Activated CD4-positive, alpha-beta T cell treated with anti-CD3 and anti-CD28 coated beads, Interleukin-10, Interleukin-2, amounts not matched to agents 100 ng/mL and 50 ng/mL, durations not matched to agents 16 hours and 8 hours (primary cell): ENCODE measurements at places on chromosomes 4 and X.
A peak's percentile ranks its signal among the peaks of the same experiment; 100 is the strongest.

GRCh38 chr4:80005863-80006262 lies 67.2 kb downstream of the ANTXR2 start:
- DNase-seq, result peak; percentile 80

GRCh38 chrX:8089141-8089540 lies 81.9 kb downstream of the VCX2 start:
- DNase-seq, result no peak

DNA sequence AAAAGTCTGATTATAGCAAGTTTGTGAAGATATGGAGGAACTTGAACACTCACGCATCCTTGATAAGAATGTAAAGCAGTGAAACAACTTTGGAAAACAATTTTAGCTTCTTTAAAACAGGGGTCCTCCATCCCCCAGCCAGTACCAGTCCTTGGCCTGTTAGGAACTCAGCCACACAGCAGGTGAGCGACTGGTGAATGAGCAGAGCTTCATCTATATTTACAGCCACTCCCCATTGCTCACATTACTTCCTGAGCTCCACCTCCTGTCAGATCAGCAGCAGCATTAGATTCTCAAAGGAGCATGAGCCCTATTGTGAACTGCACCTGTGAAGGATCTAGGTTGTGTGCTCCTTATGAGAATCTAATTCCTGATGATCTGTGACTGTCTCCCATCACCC lies 530.3 kb upstream of the PRKX start:
- DNase-seq, result no peak

DNA sequence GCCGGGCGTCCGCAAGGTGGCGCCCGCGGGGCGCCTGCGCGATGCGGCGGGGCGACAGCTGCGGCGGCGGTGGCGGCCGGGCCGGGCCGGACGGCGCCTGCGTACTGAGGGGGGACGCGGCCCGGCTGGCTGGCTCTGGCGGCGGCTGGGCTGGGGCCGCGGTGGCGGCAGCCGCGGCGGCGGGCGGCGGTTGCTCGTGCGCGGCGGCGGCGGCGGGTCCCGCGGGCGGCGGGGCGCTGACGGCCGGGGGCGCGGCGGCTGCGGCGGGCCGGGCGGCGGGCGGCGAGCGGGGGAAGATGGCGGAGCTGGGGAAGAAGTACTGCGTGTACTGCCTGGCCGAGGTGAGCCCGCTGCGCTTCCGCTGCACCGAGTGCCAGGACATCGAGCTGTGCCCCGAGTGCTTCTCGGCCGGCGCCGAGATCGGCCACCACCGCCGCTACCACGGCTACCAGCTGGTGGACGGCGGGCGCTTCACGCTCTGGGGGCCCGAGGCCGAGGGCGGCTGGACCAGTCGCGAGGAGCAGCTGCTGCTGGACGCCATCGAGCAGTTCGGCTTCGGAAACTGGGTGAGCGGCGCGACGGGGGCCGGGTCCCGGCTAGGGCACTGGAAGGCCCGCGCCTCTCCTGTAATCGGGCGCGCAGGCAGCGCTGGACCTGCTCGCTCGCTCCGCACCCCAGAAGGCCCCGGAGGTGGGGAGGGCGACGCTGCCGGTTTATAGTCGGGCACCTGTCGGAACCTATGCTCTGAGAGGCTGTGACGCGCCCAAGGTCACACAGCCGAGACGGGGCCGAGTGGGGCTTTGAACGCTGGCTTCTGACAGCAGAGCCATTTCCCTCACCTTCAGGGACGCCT lies at the start of gene TADA2B:
TADA2B (plus strand) TSS at position 89 of the 853 bp plus-strand sequence; CDS start at position 297, 208 bp downstream.
- DNase-seq, result peak; percentile 59

GRCh38 chr4:119865389-119865788 lies 201.3 kb downstream of the MAD2L1 start:
- DNase-seq, result no peak

- no peak for DNase-seq
These were observed 29.2 kb downstream of the CLRN2 start for GRCh38 chr4:17544205-17544604.

DNA sequence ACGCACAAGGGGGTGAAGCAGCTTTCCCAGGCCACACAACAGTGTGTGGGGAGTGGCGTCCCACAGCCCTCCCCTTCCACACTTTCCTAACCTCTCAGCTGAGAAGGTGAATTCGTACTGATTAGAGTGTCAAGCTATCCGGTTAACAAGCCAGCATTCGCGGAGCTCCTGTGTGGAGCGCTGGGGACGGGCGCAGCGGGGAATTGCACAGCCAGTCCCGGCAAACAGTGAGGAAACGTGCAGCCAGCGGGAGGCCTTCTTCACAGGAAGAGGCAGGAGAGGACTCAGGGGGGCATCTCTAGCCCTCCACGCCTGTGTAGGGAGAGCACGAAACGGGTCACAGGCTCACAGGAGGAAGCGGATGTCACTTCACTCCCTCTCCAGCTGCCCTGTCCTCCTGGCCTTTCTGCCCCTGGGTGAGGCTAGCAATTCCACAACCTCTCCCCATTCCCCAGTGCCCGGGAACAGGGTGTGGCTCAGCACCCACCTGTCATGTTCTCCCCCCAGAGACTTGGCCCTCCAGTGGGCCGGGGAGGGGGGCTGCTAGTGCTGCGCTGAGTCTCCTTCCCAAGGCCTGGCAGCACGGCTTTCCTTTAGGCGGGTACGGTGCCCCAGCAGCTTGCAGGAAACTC lies 117.3 kb downstream of the CPZ start:
- DNase-seq, result no peak

DNA sequence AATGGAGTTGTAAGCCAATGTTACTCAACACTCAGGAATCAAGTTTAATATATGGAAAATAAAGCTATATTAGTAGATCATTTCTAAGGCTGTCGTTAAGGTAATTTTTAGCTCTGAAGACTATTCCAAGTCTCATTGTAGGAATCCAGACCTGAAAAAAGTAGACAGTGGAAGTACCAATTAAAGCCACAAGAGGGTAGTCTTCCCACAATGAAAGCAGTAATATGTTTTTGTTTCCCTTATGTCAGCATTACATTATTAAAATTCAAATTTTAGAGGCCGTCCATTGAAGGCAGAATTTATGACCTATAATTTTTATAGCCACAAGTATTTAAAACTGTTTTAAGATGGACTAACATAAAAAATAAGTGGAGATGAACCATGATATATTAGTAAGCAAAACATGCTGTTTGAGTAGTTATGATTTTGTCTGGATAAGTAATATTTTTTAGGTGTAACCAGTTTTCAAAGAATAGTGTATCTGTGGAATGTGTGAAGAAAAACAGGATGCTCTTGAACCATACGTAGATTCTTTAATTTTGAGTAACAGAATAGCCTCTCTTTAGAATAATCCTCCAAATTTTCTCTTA lies 372.6 kb upstream of the TECRL start:
- peak; percentile 13 for DNase-seq

- DNase-seq, result no peak
These were observed 38.9 kb downstream of the DDX60L start for GRCh38 chr4:168441412-168441811.

GRCh38 chr4:85600501-85600900 lies 125.6 kb downstream of the ARHGAP24 start:
- no peak for DNase-seq

- no peak for DNase-seq
These were observed 102.8 kb downstream of the CBR4 start for GRCh38 chr4:168907119-168907698.

DNA sequence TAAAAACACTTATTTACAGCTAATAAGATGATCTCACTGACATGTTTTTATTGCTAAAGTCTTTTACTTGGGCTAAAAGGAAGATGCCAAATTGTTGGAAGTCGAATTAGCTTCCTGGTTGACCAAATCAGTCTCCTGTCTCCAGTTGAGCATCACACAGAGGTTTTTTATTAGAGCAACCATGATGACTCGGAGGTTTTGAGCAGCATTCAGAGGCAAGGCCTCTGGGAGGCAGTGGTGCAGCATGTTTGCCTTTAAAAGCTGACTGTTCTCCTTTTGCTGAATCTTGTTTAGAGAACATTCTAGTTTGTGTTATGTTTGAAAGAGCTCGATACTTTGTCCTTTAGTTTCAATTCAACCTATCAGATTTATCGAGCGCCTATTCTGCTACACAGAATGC lies 2.1 kb downstream of the UCHL1 start:
- no peak for DNase-seq

DNA sequence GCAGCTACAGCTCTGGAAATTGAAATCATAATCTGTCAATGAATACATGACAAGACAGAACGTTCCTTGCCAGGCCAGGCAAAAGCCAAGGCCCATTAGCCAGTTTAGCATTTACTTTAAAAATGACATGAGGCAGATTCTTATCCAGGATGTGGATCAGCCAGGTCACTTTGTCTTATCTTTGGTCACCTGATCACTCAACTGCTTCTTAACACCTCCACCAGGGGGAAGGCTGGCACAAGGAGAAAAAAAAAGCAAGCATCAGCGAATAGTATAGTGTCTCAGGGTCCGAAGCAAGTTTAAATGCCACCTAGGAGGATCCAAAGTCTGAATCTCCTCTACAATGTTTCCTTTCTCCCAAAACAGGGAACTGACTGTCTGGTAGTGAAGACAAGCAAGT lies 18.8 kb downstream of the ATP1B4 start:
- peak; percentile 17 for DNase-seq

DNA sequence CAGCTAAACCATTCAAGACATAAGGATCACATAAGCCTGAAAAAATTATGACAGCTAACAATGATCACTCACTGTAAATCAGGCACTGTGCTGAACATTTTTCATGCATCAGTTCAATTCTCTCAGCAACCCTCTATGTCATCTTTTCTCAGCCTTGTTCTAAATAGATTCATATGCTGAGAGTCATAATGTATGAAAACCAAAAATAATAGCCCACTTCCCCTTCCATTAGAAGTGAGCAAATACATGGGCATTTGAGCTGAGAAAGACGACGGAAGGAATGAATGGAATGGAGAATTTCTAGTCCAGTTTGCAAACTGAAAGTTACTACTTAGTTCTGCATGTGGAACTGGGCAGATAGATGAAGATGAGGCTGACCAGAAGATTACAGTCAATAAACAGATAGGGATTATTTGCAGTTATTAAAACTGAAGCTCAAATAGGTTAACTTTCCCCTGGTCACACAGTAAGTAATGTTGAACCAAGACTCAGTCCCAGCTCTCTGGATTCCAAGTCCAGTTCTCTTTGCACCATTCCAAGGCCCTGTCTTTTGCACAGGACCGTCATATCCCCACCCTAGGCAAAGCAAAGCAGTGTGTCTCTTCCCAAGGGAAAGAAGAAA lies 1.6 kb upstream of the SH3RF1 start:
- no peak for DNase-seq

GRCh38 chrX:129980540-129981199 lies 1.8 kb upstream of the BCORL1 start:
- DNase-seq, result no peak

- DNase-seq, result no peak
These were observed 36.1 kb downstream of the RAI2 start for GRCh38 chrX:17824980-17825379.

DNA sequence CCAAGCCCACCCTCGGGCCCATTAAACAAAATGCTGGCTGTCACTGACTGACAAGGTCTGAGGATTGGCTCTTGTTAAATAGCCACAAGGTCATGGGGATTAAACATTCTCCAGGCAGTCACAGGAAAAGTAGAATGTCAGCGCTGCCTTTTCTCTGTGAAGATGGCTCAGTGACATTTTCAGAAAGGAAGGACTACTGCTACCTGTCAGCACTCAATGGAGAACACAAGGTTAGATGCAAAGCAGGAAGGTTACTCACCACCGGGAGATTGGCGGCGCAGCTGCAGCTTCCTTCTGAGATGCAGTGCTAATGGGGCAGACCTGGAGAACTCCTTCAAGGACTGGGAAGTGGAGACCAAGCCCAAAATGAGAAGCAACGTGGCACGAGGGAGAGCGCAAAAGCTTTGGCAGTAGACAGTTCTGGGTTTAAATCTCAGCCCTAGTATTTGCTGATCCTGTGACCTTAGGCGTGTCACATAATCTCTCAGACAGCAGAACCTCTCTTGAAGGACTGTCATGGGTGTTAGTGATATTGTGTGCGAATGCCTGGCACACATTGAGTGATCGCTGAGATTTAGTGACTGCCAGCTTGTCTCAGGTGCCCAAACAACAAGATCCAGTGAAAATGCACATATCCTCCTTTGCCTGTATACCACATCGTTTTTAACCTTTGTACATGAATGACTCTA lies 213.1 kb upstream of the BOD1L1 start:
- DNase-seq, result no peak

DNA sequence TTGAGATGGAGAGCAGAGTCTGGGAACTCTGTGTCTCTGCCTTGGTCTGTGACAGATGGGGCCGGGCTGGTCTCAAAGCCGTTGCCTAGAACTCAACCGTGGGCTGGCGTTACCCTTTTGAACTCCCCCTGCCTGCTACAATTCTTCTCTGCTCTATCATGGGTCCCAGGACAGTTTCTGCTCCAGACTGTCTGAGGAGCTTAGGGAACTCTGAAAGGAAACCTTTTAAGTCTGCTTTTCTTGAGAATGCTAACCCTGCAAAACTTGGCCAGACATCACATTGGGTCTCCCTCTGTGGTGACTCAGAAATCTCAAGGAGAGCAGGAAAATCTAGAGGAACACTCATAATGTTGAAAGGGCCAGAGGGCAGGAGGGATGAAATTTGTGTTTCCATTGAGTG lies 240.6 kb downstream of the CBR4 start:
- no peak for DNase-seq

DNA sequence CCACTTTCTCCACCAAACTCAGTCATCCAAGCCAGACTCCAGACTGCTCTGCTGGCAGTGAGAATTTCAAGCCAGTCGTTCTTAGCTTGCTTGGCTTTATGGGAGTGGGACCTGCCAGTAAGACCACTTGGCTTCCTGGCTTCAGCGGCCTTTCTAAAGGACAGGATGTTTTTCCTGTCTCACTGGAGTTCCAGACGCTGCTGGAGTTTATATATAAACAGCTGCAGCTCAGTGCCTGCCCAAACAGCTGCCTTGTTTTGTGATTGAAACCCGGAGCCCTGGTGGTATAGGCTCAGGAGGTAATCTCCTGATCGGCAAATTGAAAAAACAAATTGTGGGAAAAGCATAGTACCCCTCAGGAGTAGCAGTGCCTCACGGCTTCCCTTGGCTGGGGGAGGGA lies 1165.8 kb upstream of the ADGRL3 start:
- DNase-seq, result no peak

DNA sequence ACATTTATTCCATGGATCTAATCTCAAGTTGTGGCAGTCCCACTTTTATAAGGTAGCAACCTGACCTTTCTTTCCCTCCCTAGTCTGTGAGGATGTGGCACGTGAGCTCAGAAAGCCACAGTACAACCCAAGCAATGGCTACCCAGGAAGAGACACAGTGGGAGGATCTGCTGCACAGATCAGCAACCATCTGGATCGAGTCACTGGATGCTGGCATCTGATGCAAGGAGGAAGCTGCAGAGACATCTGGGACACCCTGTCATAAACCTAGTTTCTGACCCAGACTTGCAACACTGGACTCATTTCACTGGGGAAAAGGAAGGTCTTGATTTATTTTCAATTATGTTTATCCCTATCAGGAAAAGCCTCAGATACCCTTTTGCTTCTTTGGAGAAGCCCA lies 327.1 kb downstream of the PAPSS1 start:
- DNase-seq, result no peak

- no peak for DNase-seq
These were observed 21.1 kb downstream of the SMIM14 start for GRCh38 chr4:39617534-39617933.
